Frontal cortex (tissue), 4 donors: ENCODE measurements at places on chromosomes 1 and 21. TPM values are rescaled to one million over a fixed set of nuclear protein-coding genes. Genes with fewer than 3 reads are reported as not detected.

Gene RXRG
- 42.0 TPM for total RNA-seq

Gene PRRX1
- 6.5 TPM for total RNA-seq

Gene TRNP1
- total RNA-seq = 16.7 TPM

Gene RAB7B
- total RNA-seq = under 0.01 TPM

Gene PAPPA2
- 6.1 TPM for total RNA-seq

Gene SPRR2A
- total RNA-seq = not detected

Gene OPRD1
- 0.82 TPM for total RNA-seq

Gene NHLH1
- total RNA-seq = 0.41 TPM

Gene ORC1
- 1.2 TPM for total RNA-seq

Gene CFAP74
- 0.41 TPM for total RNA-seq

Gene HFM1
- total RNA-seq = 69.3 TPM

Gene LCE7A
- not detected for total RNA-seq

Gene SLFNL1
- 0.82 TPM for total RNA-seq

Gene VWA5B1
- under 0.01 TPM for total RNA-seq

Gene CYP2J2
- total RNA-seq = 0.82 TPM

Gene FCER1G
- total RNA-seq = 2.0 TPM

Gene ANGPTL3
- total RNA-seq = not detected

Gene ARTN
- total RNA-seq = under 0.01 TPM

Gene SYTL1
- total RNA-seq = not detected

Gene C1orf141
- under 0.01 TPM for total RNA-seq

Gene SLX9
- 7.3 TPM for total RNA-seq

Gene MIXL1
- total RNA-seq = not detected

Gene PROX1
- 6.5 TPM for total RNA-seq

Gene SPATA46
- not detected for total RNA-seq

Gene BATF3
- total RNA-seq = 5.7 TPM

Gene ABCA4
- 0.82 TPM for total RNA-seq

Gene S100A7
- not detected for total RNA-seq

Gene EPHA2
- 1.2 TPM for total RNA-seq

Gene CD247
- 1.2 TPM for total RNA-seq

Gene TTC4
- 20.0 TPM for total RNA-seq

Gene CATSPERE
- 2.0 TPM for total RNA-seq

Gene TMEM39B
- total RNA-seq = 5.3 TPM

Gene SYCP1
- not detected for total RNA-seq

Gene GJA5
- 1.6 TPM for total RNA-seq
